ENCODE measurements at places on chromosomes 7 and 10.

GRCh38 chr7:20435305-20435704, 104.6 kb downstream of the ITGB8 start:
- DNase-seq, result no peak

DNA sequence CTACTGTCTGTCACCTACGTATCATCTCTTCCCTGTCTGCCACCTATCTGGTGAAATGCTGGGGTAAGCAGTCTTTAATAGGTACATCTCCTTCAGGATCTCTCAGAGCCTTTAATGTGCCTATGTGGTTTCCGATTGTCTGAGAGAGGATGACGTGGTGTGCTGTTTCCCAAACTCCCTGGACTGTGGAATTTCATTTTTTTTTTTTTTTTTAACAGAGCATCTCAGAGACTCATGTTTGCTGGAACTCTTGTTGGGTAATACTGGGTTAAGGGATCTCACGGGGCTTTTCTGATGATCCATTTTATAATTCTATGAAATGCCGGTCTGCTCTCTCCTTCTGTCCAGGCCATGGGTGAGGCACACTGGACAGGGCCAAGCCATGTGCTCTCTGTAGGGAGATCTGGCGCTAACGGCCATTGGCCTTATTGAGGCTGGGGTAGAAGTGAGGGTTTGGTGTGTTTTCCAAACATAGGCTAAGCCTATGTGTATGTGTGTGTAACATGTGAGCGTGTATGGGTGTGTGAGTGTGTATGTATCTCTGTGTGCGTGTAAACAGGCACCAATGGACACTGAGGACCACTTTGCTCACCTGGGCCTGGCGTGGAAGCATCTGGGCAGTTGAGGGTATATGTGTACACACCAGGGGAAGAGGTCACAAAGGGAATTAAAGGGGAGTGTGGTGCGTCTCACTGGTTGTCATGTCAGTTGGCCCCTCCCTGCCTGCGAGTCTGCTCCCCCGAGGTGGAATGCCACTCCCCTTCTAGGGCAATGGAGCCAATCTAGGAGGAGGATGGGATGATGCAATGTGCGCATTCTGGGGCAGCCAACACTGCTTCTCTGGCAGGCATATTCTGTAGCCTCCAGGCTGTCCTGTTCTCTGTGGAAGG, 7.8 kb downstream of the ADRA2A start:
- DNase-seq, result no peak

DNA sequence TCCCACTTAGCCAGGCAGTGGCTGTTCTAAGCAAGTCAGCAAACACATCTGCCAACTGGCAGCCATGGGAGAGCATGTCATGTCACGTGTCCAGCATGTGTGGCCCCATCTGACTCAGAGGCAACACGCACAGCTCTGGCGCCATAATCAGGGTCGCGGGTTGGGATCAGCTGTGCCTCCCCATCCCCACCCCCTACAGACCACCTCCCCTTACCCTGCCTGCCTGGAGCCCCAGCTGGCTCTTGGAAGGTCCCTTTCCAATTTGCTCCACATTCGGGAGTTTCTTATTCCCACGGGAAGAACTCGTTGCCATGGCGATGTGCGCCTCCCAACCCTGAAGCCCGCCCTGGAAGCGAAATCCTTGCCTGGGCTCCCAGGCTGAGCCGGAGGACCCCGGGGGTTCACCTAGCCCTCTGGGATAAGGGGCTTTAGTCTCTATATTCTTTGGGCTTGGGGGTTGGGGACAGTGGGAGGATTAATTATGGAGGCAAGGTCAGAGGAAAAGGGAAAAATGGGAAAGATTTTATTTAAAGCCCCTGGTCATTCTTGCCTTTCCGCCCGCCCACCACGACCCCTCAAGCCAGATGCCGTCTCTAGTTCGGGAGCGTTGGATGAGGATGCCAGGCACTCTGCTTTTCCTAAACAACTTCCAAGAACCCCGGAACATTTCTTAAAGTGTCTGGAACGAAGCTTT, 283.7 kb downstream of the ZEB1 start:
- DNase-seq, result peak; percentile 53

DNA sequence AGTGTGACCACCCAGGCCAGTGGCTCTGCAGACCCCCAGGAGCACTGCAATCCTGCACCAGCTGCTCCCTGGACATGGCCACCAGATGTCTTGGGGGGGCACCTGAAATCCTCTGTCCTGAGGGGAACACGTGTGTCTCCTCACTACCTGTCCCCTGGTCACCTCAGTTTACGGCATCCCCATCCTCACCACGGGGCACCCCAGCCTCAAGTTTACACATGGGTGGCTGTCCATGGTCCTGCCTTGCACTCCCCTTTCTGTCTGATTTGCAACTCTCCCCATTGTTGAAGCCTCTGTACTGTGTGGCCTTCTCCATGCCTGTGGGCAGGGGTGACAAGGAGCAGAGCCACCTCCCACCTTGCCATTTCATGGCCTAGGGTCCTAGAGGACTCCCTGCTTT, 67.2 kb downstream of the RAMP3 start:
- DNase-seq, result no peak

DNA sequence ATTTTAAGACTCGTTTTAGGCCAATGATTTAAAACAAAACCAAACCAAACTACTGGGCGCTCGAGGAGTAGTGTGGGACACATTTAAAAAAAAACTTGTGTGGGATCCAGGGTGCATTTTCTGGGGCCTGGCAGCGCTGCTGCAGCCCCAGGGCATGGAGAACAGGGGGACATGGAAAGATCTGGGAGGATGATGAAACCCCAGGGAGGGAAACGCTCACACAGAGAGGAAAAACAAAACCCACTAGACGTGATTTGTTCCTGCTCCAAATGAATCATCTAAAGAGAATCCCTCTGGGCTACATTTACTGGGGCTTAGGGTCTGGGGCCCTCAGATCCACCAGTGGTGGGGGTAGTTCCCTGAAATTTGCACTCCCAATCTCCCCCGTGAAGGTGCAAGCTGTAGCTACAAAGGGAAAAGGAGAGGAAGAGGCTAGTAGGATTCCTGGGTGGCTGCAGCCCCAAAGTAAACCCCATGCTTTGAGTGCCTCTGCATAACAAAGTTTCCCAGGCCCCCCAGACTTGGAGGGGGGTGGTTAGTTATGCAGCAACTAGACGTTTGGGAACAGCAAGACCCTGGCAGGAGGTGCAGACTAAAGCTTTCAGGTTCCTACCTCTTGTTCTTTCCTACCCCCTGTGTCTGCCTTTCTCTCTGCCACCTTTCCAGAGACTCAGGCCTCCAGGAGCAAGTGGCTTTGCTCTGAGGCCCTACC, 14.5 kb upstream of the HOXA13 start:
- no peak for DNase-seq

DNA sequence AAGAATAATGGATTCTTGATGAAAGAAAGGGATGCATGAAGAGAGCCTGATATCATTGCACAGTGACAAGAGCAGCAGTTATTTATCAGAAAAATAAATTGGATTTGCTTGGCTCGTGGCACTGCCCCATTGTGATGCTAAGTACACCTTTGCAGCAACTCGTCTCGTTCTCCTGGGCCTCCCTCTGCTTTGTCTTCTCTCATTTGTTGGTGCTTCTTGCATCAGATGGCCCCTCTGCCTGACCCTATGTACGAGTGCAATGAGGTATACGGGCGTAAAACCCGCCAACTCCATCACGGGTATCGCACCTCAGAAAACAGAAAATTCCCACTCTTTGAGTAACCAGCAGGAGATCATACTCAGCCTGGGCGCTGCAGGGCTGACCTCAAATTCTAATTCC, 107.2 kb upstream of the C10orf90 start:
- DNase-seq, result no peak

DNA sequence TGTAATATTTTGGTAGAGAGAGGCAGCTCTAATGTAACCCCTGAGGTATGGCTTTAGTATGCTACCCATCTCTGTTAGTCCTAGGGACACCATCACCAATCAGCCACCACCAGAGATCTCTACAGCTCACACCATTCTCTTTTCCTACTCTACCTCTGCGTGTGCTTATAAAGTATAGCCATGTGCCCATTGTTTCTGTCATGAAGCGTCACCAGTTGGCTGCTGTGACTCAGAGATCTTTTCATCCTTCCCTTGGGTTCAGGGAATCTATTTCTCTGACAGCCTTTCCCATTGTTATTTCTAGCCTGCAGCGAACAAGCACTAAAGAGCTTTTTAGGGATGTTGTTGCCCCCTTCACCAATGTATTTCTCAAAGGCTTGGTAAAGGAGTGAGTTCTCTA, 103.3 kb downstream of the TPST1 start:
- no peak for DNase-seq

- no peak for DNase-seq
Measured at GRCh38 chr7:11714676-11715075, 117.3 kb downstream of the THSD7A start.

GRCh38 chr10:128031216-128031615, 95.0 kb downstream of the MKI67 start:
- no peak for DNase-seq

- no peak for DNase-seq
Measured at GRCh38 chr7:30232391-30232790, 52.0 kb upstream of the ZNRF2 start.

DNA sequence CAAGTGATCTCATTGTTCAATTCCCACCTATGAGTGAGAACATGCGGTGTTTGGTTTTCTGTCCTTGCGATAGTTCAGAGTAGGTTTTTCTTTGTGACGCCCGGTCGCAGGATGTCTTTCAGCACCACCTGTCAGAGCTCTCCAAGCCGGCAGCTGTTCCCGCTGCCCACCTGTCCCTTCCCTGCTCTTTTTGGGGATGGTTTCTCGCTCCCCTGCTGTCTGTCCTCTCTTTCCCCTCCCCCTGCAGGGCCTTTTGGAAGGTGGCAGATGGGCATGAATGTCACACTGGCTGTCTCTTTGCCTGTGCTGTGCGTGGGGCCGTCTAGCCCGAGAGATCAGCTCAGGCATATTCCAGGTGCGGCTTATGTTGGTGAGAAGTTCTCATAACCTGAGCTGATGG, 137.0 kb downstream of the GRK5 start:
- DNase-seq, result no peak

DNA sequence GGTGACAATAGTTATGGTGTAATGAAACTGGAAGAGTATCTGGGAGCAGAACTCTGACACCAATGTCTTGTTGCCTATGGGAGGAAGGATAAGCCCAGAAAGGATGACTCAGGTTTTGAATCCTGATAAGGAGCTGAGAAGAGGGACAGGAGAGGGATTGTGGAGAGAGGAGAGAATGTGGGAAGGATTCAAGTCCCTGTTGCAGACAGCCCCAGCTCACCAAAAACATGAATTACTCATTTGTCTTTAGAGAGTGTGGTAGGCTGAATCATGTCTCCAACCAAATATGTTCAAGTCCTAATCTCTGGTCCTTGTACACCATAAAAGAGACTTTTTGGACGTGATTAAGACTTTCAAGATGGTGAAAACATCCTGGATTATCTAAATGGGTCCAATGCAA, 206.9 kb upstream of the PHYHIPL start:
- DNase-seq, result no peak

DNA sequence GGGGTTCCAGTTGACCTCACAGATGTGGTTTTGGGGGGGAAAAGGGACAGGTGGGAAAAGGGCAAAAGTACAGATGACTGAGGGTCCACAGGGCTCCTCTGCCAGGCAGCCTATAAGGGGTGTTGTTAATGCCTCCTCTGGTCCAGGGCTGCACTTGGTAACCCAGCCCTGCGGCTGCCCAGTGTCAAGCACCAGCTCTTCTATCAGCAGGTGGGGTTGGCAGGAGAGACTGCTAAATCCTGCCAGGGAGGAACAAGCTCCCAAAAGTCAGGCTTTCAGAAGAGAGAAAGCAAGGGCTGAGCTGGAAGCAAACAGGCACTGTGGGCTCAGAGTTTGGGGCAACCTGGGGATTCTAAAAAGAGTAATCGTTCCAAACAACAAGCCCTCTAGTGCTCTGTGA, 39.1 kb downstream of the LRRC20 start:
- no peak for DNase-seq

- no peak for DNase-seq
Measured at GRCh38 chr10:102919992-102920739, 2.1 kb downstream of the CNNM2 start.

DNA sequence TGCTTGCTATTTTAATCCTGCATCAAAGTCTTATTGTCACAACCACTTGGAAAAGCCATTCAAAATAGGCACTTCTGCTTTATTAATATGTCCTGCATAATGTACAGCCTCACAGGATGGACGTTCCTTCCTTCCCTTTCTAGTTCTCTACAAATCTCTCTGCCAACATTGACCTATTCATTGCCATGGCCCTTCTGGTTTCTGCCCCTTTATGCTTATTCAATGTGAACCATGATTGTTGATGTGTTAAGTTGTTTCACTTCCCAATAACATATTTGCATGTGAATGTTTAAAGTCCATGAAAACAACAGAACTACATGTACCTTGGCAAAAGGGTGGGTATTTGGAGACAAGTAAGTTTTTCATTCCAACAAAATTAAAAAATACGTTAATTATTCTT, 45.7 kb downstream of the COL28A1 start:
- DNase-seq, result no peak

- no peak for DNase-seq
Measured at GRCh38 chr10:133336577-133337369, at the start of gene CALY. Gene CALY (minus strand): TSS chr10:133336896. CDS start chr10:133328989, 7,907 bp downstream.

GRCh38 chr7:11698384-11698871, 133.6 kb downstream of the THSD7A start:
- DNase-seq, result no peak

DNA sequence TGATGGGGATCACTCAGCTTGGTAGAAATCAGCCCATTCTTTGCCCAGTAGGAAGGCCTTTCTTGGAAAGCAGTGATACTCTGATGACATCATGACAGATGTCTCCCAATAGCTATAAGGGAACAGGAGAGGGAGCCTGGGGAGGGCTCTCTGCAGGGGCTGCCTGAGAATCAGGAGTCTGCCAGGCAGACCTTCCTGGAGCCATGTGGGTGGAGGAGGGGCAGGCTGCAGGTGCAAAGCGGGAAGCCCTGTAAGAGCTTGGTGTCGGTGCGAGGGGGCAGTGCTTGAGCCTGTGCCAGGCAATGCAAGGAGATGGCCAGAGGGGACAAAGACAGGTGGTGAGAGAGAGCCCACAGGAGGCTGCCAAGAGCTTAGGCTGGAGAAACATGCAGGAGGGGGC, 5.0 kb upstream of the TNS3 start:
- DNase-seq, result no peak

DNA sequence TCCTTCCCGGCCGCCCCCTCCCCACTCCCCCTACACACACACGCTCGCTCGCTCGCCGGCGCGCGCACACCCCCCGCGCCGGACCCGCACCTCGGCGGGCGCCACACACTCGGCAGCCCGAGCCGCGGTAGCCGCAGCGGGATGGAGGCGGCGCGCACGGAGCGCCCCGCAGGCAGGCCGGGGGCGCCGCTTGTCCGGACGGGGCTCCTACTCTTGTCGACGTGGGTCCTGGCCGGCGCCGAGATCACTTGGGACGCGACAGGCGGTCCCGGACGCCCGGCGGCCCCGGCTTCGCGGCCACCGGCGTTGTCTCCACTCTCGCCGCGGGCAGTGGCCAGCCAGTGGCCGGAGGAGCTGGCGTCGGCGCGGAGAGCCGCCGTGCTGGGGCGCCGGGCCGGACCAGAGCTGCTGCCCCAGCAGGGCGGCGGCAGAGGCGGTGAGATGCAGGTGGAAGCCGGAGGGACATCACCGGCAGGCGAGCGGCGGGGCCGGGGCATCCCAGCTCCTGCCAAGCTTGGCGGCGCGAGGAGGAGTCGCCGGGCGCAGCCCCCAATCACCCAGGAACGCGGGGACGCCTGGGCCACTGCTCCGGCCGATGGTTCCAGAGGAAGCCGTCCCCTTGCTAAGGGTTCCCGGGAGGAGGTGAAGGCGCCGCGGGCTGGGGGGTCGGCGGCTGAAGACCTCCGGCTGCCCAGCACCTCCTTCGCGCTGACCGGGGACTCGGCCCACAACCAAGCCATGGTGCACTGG, at the start of gene SORCS3:
TSS of gene SORCS3 (plus strand) at position 104 of the 750 bp plus-strand sequence.
- no peak for DNase-seq

Data from right renal pelvis (tissue), 4 donors.